ENCODE measurements at places on chromosomes 2 and 18. TPM values are rescaled to one million over a fixed set of nuclear protein-coding genes. Genes with fewer than 3 reads are reported as not detected.
A peak's percentile ranks its signal among the peaks of the same experiment; 100 is the strongest.

DNA sequence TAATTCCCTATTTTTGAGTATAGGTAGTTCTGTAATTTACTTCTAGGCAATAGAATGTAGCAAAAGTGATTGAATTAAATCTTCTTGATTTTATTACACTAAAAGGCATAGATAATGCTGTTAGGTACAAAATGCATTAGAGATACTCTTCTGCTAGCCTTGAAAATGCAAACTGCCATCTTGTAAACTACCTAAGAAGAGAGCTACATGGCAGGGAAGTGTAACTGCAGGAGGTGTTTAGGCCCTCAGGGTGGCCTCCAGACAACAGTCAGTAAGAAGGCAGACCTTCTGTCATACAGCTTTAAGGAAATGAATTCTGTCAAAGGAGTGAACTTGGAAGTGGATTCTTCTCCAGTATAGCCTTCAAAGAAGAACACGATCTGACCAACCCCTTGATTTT lies 1396.8 kb upstream of the SLC39A10 start:
- no peaks in the 10 kb centered on the region for H3K4me1 ChIP-seq
- H3K36me3 ChIP-seq = no peaks in the 10 kb centered on the region
- no peak overlapping the region for H3K4me3 ChIP-seq
- DNase-seq = no peak
- no peak overlapping the region for H3K27ac ChIP-seq
- H3K27me3 ChIP-seq = no peaks in the 10 kb centered on the region

GRCh38 chr2:215396595-215397313 lies 39.1 kb downstream of the FN1 start:
- H3K4me1 ChIP-seq = peaks cover 8% of the 10 kb centered on the region
- H3K27me3 ChIP-seq = no peaks in the 10 kb centered on the region
- H3K36me3 ChIP-seq = no peaks in the 10 kb centered on the region
- H3K4me3 ChIP-seq = no peak overlapping the region
- no peak overlapping the region for H3K27ac ChIP-seq

GRCh38 chr2:160039166-160039903 lies 23.1 kb downstream of the PLA2R1 start:
- H3K27ac ChIP-seq = no peak overlapping the region
- H3K4me1 ChIP-seq = no peaks in the 10 kb centered on the region
- no peaks in the 10 kb centered on the region for H3K27me3 ChIP-seq
- no peak overlapping the region for H3K4me3 ChIP-seq
- no peak for DNase-seq

- no peak overlapping the region for H3K27ac ChIP-seq
- no peak overlapping the region for H3K4me3 ChIP-seq
- no peak for DNase-seq
- no peaks in the 10 kb centered on the region for H3K27me3 ChIP-seq
- peaks cover 23% of the 10 kb centered on the region for H3K36me3 ChIP-seq
- no peaks in the 10 kb centered on the region for H3K4me1 ChIP-seq
Observed at GRCh38 chr2:3233877-3234276, 143.7 kb downstream of the EIPR1 start.

ELOA2 gene
- not detected for total RNA-seq

- no peaks in the 10 kb centered on the region for H3K4me1 ChIP-seq
- no peak overlapping the region for H3K27ac ChIP-seq
- no peaks in the 10 kb centered on the region for H3K36me3 ChIP-seq
Observed at GRCh38 chr2:219199470-219200211, 6.9 kb upstream of the ZFAND2B start.

- no peak overlapping the region for H3K27ac ChIP-seq
- H3K27me3 ChIP-seq = no peaks in the 10 kb centered on the region
- no peak overlapping the region for H3K4me3 ChIP-seq
- no peaks in the 10 kb centered on the region for H3K36me3 ChIP-seq
- DNase-seq = no peak
Observed at GRCh38 chr2:72082021-72082601, 65.6 kb downstream of the CYP26B1 start.

GPBAR1 gene
- total RNA-seq = 4.3 TPM

TUBA3E gene
- not detected for total RNA-seq

DNA sequence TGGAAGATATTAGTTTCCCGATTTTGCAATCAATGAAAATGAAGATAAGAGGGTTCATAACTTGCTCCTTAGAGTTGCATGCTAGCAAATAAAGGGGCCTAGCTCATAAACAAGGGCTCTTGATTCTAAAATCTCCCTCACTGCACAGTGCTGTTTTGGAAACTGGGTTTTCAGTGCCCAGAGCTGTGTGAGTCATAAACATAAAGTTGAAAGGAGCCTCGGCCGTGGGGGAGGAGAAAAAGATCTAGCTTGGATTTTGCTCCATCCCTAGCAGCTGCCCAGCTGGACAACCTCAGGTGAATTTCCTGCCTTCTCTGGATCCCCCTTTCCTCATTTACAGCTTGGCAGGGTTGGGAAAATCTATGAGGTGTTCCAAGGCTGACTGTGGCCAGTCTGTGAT lies 42.5 kb downstream of the LYPD1 start:
- DNase-seq = no peak
- no peaks in the 10 kb centered on the region for H3K27me3 ChIP-seq
- no peak overlapping the region for H3K4me3 ChIP-seq
- H3K4me1 ChIP-seq = no peaks in the 10 kb centered on the region

DNA sequence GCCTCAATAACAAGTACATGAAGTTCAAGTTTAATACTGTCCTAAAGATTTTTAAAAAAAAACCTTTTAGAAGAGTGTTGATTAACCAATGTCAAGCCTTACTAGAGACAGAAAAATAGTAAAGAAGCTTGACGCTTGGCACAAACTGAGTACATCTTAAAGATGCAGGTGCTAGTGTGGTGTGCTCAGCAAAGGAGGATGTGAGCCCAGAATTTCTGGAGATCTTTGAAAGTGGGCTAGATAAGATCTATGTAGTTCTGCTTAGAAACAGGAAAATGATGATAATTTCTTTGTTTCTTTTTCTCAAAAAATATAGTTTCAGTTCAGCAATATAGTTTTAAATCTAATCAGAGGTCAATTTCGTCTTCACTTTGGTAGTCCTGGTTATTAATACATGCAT lies 118.3 kb upstream of the KLHL14 start:
- no peaks in the 10 kb centered on the region for H3K36me3 ChIP-seq
- no peaks in the 10 kb centered on the region for H3K27me3 ChIP-seq
- no peak overlapping the region for H3K4me3 ChIP-seq

- no peaks in the 10 kb centered on the region for H3K27me3 ChIP-seq
- no peaks in the 10 kb centered on the region for H3K36me3 ChIP-seq
- no peak overlapping the region for H3K4me3 ChIP-seq
- no peak for DNase-seq
Observed at GRCh38 chr2:179349670-179350303, 85.2 kb upstream of the SESTD1 start.

GRCh38 chr2:191501561-191502168 lies 176.3 kb upstream of the NABP1 start:
- H3K27ac ChIP-seq = peak overlapping the region; percentile 36
- DNase-seq = no peak
- H3K36me3 ChIP-seq = no peaks in the 10 kb centered on the region
- no peaks in the 10 kb centered on the region for H3K27me3 ChIP-seq

GRCh38 chr2:15189216-15189615 lies 371.9 kb downstream of the NBAS start:
- no peak overlapping the region for H3K4me3 ChIP-seq
- H3K4me1 ChIP-seq = no peaks in the 10 kb centered on the region
- H3K27ac ChIP-seq = no peak overlapping the region

DSG4 gene
- not detected for total RNA-seq

DNA sequence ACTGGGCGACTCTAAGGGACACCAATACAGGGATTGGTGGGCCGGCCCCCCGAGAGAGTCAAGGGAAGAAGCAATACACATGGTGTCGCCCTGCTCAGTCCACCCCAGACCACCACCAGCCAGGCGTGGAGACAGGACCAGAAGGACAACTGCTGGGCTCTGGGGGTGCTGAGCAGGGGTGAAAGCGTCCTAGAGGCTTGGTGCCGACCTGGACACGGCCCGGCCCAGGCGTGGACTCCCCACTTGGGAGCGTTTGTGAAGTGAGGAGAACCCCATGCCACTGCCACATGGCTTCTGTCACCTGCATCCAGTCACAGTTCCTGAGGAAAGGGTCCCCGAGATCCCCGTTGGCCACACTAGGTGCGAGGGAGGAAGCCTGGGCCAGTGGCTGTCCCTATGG lies 35.4 kb upstream of the ITM2C start:
- no peak overlapping the region for H3K4me3 ChIP-seq
- no peak overlapping the region for H3K27ac ChIP-seq
- DNase-seq = no peak
- H3K4me1 ChIP-seq = peaks cover 11% of the 10 kb centered on the region
- H3K36me3 ChIP-seq = no peaks in the 10 kb centered on the region

DNA sequence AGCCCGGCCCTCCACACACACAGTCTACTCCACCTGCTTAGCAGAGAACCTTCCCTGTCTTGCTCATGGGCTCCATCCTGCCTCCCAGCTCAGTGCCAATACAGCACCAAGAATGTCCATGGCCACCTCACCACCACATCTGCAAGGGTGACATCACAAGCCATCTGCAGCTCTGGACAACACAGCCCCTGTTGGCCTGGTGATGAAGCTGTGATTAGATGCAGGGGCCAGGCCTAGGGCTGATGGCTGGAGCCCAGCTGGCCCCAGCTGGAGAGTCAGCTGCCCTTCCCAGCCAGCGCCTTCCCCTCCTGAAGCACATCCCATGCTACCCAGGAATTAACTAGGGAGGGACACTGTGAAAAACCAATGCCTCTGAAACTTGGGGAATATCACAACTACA lies 91.1 kb downstream of the TTC32 start:
- no peaks in the 10 kb centered on the region for H3K36me3 ChIP-seq
- no peak overlapping the region for H3K4me3 ChIP-seq
- DNase-seq = no peak
- no peaks in the 10 kb centered on the region for H3K4me1 ChIP-seq
- no peaks in the 10 kb centered on the region for H3K27me3 ChIP-seq
- H3K27ac ChIP-seq = no peak overlapping the region

KYNU gene
- total RNA-seq = 7.1 TPM

ABCB11 gene
- total RNA-seq = 0.08 TPM

- H3K36me3 ChIP-seq = no peaks in the 10 kb centered on the region
- no peaks in the 10 kb centered on the region for H3K4me1 ChIP-seq
- DNase-seq = no peak
- no peaks in the 10 kb centered on the region for H3K27me3 ChIP-seq
- no peak overlapping the region for H3K27ac ChIP-seq
Observed at GRCh38 chr2:190458352-190459107, 50.4 kb downstream of the MFSD6 start.

IHH gene
- 1.7 TPM for total RNA-seq

COL3A1 gene
- 1,354 TPM for total RNA-seq

SCN3A gene
- total RNA-seq = 0.35 TPM

DNA sequence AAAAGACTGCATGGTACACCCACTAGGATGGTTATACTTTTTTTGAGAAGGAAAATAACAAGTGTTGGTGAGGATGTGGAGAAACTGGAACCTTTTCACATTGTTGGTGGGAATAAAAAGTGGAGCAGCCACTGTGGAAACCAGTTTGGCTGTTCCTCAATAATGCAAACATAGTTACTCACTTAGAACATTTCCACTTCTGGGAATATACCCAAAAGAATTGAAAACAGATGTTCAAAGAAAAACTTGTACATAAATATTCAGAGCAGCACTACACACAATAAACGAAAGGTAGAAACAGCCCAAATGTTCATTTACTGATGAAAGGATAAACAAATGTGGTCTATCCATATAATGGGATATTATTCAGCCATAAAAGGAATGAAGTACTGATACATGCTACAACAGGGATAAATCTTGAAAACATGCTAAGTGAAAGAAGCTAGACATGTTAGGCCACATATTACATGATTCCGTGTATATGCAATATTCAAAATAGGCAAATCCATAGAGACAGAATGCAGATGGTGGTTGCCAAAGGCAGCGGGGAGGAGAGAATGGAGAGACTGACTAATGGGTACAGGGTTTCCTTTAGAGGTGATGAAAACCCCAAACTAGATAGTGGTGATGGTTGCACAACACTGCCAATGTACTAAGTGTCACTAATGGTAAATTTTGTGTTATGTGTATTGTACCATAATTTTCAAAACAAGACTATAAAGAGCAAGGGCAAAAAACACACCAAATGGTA lies 20.9 kb upstream of the LMAN1 start:
- no peak overlapping the region for H3K4me3 ChIP-seq
- H3K4me1 ChIP-seq = no peaks in the 10 kb centered on the region
- H3K27ac ChIP-seq = no peak overlapping the region
- DNase-seq = no peak

- H3K4me1 ChIP-seq = peaks cover 8% of the 10 kb centered on the region
- H3K27ac ChIP-seq = no peak overlapping the region
- no peaks in the 10 kb centered on the region for H3K36me3 ChIP-seq
- DNase-seq = no peak
- no peaks in the 10 kb centered on the region for H3K27me3 ChIP-seq
Observed at GRCh38 chr18:7417727-7418126, 149.4 kb upstream of the PTPRM start.

Data from left lung (tissue), 14 donors.